ENCODE measurements at places on chromosomes 16 and 17.

GRCh38 chr16:29729116-29729521 is 16.7 kb downstream of the C16orf54 start:
- peak; percentile 26 for DNase-seq

DNA sequence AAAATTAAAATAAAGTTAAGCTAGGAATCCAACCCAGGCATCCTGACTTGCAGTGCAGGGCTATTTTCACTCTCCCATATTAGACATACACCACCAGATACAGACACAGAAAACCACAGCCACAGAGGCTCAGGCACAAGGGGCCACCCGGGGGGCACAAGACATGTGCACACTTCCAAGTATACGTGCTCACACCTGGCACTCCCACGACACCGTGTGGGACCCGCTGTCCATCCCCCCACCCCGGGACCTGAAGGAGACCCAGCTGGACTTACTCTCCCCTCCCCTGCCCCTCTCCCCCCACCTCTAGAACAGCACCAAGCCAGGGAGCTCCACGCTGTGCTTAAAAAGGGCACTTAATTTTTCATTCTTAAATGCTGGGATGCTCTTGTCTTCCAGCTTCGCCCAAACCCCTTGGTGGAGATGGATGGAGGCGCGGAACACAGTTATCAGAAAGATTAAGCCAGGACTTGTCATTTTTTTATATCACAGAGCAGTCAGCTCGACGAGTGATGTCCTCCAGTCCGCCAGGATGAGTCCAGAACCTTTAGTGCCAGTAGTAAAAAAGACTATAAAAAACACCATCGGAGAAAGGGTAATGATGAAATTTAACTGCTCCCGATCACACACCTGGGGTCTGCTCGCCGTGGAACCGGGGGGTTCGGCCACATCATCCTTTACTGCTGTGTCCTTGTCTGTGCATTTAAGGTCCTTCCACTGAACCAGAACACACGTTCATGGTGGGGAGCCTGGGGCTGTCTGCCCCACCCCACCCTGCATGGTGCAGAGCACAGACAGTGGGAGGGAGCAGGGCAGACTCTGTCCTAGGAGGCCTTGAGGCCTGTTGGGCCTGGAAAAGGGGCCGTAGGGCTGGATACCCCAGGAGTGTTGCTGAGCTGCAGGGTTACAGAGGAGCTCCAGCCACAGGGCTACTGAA is 73.3 kb upstream of the LHX1 start:
- no peak for DNase-seq

- no peak for DNase-seq
Measured at GRCh38 chr17:81509207-81509971, 3.2 kb downstream of the ACTG1 start.

DNA sequence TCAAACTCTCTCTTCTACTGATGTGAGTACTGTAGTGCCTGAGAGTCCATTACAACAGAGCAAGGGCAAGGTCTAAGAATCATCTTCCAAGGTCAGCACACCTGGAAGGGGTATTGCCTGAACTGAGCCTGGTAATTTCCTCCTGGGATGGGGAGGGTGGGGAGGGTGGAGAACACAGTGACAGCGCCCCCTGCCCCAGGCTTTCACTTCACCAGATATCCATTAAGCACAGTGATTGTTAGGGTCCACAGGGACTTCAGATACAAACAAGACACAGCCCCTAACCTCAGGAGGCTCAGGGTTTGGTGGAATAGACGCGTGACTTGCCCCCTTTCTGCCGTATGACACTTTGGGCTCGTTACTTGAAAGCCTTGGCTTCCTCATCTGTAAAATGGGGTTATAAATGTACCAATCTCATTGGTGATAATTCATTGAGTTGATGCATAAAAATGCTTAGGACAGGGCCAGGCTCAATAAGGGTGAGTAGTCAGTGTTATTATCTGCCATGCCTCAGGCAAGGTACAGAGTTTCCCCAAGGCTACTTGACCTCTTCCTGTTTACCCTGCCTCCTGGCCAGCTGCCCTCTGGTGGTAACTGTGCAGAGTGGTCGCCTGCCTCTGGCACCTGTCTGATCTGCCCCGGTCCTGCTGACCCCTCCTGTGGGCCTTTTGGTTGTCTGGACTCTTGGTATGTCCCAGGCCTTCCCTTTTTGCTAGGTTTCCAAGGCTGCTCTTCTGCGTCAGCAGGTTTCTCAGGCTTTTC is 13.1 kb upstream of the BRD7 start:
- DNase-seq = no peak

- no peak for DNase-seq
Measured at GRCh38 chr17:12898110-12898509, 108.8 kb downstream of the ARHGAP44 start.

Data from NCI-H446 (cell line).